Fibroblast of skin of back (primary cell): ENCODE measurements at places on chromosomes 7 and 10.

DNA sequence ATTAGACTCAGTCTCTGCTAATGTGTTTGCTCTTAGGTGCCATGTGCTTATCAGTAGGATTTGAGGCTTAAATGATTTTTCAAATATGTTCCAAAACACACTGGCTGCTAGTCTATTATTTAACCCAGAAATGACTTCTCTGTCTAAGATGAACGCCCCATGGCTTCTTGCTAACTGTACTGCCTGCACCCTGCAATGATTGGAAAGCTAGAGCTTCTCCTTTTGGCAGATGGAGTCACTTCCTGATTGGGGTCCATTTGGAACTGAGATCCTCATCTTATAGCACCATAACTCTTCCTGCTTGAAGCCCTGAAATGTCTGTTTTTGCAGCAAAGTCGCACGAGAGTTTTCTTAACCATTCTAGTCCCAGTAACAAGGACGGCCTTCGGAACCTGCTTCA is 186.5 kb upstream of the ADO start:
- no peak for DNase-seq

DNA sequence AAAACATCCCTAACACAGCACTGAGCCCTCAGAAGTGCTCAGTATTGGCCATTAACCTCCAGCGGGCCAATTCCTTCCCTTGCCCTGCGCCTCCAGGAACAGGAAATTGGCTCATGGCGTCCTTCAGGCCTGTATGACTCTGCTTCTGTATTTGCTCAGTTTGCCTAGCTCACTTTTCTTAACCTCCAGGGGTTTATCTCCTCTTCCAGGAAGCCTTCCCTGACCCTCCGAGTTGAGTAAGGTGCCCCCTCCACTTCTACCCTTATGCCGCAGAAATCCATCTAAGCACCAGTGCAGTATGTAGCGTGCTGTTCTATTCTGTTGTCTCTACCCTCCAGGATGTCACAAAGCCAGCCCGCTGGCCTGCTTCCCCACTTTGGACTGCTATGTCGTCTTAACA is 1.1 kb upstream of the SFXN4 start:
- DNase-seq: no peak

DNA sequence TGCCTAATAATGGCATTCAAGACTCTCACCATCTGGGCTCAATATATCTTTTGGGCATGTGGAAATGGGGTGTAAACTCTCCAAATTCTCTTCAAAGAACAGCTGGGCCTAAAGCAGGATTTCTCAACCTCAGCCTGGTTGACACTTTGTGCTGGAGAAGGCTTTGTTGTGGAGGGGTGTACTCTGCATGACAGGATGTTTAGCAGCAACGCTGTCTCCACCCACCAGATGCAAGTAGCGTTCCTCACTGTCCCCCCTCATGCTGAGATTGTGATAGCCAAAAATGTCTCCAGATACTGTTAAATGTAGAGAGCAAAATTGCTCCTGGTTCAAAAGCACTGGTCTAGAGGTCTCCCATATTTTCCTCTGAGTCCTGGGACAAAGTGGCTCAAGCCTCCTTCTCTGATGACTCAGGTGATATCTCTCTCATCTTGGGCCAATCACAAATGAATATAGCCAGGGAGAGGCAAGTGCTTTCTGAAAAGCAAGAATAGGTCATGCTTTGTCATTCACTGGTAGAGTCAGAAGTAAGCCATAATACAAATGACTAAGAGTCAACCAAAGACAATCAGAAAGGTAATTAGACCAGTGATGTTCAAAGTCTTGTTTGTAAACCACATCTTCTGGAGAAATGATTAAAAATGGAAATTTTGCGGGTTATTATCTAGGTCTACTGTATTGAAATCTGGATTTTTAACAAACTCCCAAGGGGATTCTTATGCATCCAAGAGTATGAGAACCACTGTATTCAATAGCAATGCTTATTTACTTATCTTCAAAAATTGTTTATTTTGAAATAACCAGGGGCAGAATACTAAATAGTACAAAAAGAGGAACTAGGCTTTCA is 330.8 kb downstream of the PTEN start:
- DNase-seq: no peak

DNA sequence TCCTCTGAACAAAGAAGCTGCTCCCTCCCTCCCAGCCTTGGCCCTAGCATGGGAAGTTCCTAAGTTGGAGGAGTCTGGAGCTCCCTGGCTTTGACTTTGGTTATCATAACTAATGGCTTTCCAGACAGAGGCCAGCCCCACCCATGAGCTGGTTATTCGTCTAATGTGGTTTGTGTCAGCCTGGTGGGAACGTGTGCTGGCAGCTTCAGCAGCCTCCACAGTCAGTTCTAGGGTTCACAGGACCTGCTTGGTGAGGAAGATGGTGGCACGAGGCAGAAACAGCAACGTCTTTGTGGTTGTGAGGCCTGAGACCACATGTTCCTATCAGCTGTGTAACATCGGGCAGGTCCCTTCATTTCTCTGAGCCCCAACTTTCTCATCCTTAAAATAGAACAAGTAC is 103.1 kb downstream of the PAXIP1 start:
- no peak for DNase-seq

DNA sequence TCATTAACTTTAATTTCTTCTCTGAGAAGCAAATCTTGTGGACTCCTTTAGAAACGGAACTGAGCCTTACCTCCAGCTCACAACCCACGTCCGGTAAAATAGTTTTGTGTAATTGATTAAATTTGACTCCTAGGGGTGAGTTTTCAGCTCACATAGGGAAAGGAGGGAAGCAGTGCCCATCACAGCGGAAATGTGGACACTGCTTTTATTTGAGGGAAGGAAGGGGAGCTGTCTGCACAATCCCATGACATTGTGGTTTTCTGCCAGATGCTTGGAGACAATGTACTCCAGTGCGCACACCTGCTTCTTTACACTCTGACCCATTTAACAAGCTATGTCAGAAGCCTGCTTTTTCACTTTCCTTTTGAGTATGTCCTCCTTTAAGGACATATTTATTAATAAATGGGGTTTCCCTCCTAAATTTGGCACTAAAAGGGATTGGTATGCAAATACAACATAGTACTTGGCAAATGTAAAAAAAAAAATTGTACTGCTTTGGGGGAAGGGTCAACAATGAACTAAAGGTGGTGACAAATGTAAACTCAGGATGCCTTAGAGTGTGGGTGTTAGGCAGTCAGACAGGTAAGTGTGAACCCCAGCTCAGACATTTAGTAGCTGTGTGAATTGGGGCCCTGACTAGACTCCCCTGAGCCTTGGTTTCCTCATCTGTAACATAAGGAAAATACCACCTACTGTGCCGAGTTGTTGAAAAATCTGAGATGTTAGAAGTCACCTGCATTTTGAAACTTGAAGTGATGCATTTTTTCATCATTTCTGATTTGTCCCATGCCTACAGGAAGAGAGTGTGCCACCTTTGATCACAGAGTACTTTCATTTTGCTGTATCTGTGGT is 90.2 kb upstream of the KLF6 start:
- DNase-seq: no peak

DNA sequence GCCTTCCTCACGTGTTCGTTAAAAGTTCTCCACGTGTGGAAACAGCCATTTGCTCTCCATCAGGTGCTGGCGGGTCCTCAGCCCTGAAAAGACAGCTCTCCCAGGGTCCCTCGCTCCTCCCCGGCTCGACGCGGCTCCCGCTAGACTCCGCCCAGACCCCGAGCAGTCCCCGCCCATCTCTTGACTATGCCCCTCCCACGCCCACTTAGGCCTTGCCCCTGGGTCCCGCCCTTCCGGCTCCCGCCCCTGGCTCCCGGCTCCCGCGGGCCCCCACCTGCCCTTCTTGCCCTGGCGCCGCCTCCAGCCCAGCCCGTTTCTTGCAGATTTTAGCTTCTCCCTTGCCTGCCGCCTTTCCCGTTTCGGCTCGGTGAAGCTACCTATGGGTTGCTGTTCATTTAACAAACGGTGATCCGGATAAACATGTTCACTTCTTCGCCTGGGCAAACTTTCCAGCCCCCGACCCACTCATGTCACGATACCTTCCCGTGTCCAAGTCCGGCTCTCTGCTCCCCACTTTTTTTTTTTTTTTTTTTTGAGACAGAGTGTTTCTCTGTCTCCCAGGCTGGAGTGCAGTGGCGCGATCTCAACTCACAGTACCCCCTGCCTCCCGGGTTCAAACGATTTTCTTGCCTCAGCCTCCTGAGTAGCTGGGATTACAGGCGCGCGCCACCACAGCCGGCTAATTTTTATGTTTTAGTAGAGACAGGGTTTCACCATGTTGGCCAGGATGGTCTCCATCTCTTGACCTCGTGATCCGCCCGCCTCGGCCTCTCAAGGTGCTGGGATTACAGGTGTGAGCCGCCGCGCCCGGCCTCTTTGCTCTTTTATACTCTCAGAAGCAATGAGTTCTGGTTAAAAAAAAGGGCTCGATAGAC is 830 bp upstream of the ZNF438 start:
- peak; percentile 92 for DNase-seq

- peak; percentile 48 for DNase-seq
Observed at GRCh38 chr10:3622845-3623621, 162.0 kb downstream of the KLF6 start.

DNA sequence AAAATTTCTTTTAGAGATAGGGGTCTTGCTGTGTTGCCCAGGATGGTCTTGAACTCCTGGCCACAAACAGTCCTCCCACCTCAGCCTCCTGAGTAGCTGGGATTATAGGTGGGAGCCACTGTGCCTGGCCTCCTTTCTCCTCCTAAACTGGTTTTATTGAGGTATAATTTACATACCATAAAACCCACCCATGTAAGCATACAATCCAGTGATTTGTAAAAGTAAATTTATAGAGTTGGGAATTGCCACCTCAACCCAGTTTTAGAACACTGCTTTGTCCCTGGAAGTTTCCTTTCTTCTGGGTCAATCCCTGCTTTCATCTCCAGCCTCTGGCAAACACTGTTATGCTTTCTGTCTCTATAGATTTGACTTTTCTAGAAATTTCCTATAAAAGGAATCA is 49.0 kb downstream of the CNNM2 start:
- no peak for DNase-seq

DNA sequence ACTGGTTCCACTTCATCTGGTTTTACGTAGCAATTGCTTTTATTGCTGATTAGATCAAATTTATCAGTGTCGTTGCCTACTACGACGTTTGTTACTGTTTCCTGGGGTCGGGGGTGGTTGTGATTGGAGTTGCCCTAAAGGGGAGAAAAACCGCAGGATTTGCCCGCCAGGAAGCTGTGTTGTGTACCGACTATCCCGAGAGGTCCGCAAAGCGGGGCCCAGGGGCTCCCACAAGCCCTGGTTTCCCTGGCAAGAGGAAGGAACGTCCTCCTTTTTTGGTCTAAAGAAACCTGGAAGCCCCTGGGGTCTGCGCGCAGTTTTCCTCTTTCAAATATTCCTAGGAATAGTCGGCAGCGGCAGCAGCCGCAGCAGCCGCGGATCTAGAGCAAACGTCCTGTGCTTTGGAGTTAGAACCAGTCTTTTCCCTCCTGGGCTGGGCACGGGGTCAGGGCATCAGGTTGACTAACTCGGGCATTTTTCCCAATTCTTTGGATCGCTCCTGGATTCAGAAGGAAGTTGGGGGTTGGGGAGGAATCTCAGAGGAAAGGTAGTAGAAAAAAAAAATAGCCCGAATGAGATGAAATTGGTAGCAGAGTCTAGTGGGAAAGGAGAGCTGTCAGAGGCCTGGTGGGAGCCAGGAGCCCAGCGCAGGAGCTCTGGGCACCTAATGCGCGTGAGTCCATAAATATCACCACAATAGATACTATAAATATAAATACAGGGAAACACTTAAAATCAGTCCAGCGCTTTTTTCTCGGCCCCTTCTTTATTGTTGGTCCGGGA is 4.6 kb downstream of the VAX1 start:
- DNase-seq: no peak

DNA sequence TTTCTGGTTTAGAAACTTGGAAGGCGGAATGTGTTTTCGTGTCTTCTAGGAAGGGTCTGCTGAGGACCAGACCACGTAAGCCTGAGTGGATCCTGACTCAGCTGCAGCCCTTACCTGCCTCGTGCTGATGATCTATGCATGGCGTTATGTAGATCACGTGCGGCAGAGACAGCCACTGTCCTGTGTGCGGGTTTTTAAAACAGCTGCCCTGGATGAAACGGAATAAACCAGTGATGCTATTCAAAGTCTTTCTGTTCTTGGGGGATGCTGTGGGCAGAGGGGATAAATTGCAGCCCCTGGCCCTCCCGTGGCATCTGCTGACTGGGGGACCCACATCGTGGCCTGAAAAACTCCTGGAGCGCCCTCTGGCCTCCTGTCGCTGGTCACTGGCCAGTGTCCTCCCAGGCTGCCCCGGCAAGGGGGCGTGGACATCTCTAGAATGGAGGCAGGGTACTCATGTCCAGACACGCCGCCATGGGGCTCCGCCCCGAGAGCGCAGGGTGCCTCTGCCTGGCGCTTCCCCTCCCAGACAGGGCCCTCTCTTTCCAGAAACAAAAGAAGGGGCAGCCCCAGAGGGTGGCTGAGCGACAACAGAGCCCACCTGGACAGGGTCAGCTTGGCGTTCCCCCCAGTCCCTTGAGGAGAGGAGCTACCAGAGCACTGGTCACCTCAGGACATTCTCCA is 13.2 kb downstream of the ALKBH4 start:
- DNase-seq: no peak

DNA sequence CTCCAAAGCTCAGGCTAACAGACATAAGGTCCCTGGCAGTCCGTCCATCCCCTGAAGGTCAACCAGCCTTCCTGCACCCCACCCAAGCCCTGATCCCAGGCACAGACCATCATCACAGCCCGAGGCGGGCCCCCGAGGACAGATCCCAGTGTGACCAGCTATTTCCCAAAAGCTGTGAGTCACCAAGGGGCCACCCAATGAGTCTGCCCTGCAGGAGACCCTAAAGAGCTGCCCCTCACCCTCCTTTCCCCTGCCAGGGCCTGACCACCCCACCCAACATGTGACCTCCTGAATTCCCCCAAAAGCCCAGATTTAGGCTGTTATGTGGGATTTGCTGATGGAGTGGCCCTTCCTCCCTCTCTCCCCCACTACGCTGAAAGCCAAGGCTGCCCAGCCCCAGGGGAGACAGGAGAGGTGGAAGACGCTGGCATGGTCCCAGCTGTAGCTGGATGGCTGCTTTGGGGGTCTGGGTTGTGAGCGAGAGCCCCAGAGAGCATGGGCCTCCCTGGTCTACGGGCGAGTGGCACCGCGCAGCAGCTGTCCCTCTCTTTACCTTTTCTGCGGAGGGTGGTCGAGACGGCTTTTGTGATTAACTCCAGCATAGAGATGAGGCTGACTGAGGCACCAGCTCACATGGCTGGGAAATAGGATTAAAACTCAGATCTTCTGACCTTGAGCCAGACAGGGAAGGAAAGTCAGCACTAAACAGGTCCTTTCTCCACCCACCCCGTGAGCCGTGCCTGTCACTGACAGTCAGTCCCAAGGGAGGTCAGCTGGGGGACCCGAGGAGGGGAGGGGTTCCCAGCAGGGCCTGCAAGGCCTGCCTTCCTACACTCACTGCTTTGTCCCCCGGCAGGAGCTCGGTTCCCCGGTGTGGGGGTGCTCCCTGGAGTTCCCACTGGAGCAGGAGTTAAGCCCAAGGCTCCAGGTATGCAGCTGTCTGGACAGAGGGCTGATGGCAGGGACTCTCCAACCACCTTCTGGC is 16.7 kb downstream of the ELN start:
- DNase-seq: no peak
